Progenitor cell of endocrine pancreas (in vitro differentiated cells): ENCODE measurements at places on chromosomes 16 and 17.

GRCh38 chr17:60157487-60158040 is 7.8 kb downstream of the CA4 start:
- DNase-seq, result no peak

DNA sequence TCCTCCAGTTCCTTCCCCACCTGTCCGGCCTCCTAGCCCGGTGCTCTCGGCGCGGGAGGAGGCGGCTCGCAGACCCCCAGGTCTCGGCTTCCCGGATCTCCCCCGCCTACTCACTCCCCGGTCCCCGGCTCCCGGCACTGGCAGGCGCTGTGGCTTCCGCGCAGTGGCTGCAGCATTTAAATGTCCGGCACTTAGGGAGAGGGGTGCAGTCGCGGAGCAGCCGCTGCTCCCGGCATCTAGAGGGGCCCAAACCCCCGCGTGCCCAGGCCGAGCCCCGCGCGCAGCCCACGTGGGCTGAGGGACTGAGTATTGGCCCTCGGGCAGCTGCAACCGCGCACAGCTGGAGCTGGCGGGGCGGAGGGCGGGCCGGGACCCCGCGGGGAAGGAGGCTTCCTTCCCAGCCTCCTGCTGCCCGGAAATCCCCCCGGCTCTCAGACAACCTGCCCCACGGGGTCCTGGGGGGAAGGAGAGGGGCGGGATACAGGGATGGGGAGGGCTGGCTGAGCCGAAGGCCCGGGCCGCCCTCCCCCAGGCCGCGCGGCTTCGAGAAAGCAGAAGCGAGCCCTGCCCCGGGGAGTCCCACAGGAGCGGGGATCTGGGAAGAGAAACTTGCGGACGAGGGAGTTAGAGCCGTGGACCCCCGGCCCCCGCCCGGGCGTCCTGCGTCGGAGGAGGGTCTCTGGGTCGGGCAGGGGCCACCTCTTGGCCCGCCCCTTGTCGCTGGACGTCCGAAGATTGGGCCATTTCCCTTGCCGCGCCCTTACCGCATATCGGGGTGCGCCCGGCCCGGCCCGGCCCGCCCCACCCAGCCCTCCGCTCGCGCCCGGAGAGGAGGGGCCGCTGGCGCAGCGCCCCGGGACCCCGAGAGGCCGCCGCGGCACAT is at the start of gene MMP25:
Gene MMP25 (plus strand): TSS at position 804 of the 883 bp plus-strand sequence. CDS start 357 bp downstream, outside the sequence.
- no peak for DNase-seq

- DNase-seq, result no peak
Observed at GRCh38 chr16:79172976-79173500, 427.5 kb downstream of the MAF start.

DNA sequence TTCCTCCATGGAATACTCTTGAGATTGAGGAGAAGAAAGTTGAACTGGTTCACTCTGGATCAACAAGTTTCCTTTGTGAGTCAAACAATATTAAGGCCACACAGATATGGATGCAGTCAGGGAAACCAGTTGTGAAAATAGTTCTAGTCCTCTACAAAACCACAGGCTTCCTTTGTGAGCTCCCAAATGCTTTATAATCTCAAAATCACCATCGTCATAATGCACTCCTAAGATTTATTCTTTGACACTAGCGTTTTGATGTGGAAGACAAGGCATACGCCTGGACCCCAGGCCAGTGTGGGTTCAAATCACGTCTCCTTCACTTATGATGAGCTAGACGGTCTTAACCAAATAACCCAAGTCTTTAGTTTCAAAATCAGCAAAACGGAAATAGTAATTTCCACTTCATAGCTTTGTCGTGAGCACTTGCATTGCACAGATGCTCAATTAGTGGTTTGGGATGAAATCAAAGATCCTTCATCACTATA is 142.6 kb downstream of the STX8 start:
- no peak for DNase-seq

GRCh38 chr17:19262650-19263631 is 25.8 kb downstream of the EPN2 start:
- no peak for DNase-seq

DNA sequence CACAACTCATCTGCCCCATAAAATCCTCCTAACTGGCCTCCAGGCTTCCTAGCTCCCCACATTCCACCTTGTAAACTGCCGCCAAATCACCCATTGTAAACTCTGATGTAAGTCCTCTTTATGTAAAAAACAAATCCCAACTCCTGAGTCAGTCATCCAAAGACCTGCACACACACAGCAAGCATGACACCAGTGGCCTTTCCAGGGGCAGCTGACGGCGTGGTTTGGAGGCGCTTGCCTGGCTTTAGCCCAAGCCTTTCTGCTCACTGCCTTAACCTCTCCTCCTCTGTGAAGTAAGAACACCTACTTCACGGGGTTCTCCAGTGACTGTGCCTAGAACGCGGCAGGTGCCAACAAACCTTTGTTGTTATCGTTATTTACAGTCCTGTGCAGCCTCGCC is 14.0 kb downstream of the UBE2O start:
- no peak for DNase-seq

- no peak for DNase-seq
Observed at GRCh38 chr16:78679546-78679945, 580.1 kb downstream of the WWOX start.
